ENCODE measurements at places on chromosomes 4 and X. TPM values are rescaled to one million over a fixed set of nuclear protein-coding genes. Genes with fewer than 3 reads are reported as not detected.

DNA sequence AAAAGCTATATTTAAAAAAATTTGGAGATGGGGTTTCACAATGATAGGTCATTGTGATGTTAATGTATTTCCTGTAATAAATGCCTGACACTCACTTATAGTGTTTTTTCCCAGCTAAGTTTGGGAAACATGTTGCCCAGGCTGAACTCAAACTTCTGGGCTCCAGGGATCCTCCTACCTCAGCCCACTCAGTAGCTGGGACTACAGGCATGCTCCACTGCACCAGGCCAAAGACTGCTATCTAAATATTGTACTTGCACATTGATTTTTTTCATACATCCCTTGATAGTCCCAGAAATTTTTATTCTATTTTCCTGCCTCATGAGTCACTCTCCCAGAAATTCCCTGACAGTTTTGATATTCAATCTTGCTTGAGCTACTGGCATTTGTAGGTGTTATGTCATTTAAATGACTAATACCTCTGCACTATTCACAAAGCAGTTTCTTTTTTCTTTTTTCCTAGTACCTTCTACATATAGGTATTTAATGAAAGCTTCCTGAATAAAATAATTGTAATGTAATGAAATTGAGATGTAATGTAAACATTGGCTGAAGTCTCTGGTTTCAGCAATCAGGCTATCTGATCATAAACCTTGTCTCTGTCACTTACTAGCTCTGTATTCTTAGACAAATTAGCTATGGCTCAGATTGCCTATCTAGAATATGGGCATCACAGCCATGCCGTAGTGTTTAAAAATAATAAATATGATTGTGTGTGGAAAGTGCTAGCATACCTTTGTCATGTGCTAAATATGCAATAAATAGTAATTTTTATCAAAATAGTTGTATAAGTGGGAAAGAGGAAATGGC, 1973.0 kb upstream of the AGA start:
- no peak for DNase-seq

GRCh38 chrX:107629540-107629909, 1.2 kb downstream of the PRPS1 start:
- no peak for DNase-seq

DNA sequence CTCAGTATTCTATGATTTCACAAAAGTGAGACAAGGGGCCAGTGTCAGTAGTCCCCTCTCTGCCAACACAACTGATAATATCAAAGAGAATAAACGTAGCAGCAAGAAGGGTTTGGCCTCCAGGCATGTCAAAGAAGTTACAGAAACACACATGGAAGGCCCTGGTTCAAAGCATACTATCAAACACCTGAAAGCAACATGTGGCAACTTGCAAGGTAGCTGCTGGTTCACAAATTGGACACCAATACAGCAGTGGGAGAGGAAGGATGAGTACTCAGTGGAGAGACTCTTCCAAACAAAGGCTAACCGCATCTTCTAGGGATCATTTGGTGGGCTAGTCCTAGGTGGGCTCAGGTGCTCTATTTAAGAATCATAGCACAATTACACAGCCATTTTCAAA, 74.9 kb upstream of the MAOA start:
- DNase-seq, result no peak

GRCh38 chr4:65893957-65894755, 223.9 kb upstream of the EPHA5 start:
- no peak for DNase-seq

DNA sequence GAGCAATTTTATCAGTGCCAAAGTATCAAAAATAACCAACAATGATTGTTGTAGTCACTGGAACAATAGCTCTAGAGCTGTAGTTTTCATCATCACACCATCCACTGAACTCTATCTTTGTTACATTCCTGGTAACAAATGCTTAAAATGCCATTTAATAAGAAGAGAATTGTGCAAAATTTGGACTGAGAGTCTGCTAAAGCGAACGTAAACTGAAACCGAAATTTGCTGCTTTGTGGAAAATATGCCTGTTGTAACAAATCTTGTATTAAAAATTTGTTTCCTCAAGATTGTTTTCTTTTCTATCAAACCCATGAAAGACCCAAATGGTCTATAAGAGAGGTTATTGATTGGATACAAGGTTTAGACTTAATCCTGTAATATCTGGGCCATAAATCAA, 109.3 kb upstream of the TECRL start:
- DNase-seq, result no peak

- no peak for DNase-seq
These were observed 1.2 kb downstream of the WWC2 start for GRCh38 chr4:183100298-183100599.

DNA sequence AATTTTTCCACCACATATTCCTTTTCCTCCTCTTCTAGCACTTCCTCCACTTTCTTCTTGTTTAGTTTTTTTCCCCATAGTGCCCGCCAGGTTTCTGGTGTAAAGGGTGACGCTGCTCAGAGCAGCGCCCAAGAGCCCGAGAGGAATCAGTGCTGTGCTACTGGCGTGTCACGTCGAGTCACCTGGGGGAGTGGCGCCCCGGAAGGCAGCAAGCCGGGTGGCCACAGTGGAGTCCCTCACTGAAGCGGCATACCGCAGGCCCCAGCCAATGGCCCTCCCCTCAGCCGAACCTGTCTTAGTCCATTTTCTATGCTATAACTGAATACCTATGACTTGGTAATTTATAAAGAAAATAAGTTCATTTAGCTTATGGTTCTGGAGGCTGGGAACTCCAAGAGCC, 51.5 kb downstream of the SPIN4 start:
- DNase-seq, result no peak

- DNase-seq, result no peak
These were observed 31.0 kb upstream of the FAT4 start for GRCh38 chr4:125283707-125284279.

- no peak for DNase-seq
These were observed 69.9 kb downstream of the CHIC2 start for GRCh38 chr4:53994382-53995102.

- no peak for DNase-seq
These were observed 21.5 kb downstream of the SLC9A7 start for GRCh38 chrX:46737462-46737861.

- DNase-seq, result no peak
These were observed 723.2 kb upstream of the AGA start for GRCh38 chr4:178165251-178165950.

Gene ACOX3
- total RNA-seq, result 30.4 TPM

Gene IL2RG
- 3.8 TPM for total RNA-seq

Gene GYPE
- not detected for total RNA-seq

Gene PPARGC1A
- total RNA-seq, result 63.7 TPM

Gene ITIH6
- total RNA-seq, result not detected
